ENCODE measurements at places on chromosomes 6 and 20.

GRCh38 chr6:119037941-119038623, 40.4 kb downstream of the FAM184A start:
- DNase-seq: no peak

DNA sequence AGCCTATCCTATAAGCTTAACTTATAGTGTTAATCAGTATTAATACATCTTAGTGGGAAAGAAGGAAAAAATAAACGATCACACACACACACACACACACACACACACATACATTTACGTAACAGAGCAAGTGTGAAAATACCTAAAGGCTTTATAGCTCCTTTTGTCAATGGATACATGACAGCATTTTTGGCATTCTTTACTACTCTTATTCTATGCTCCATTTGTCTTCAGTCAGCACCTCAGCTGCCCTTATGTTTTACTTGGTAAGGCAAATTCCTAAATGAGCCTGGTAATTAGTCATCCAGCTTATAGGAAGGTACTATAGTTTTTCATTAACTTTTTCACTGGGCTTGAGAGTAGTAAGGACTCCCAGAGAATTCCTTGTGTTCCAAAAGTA, 25.1 kb upstream of the SLC17A3 start:
- no peak for DNase-seq

- DNase-seq: no peak
Observed at GRCh38 chr6:102525336-102525735, 1131.8 kb downstream of the GRIK2 start.

DNA sequence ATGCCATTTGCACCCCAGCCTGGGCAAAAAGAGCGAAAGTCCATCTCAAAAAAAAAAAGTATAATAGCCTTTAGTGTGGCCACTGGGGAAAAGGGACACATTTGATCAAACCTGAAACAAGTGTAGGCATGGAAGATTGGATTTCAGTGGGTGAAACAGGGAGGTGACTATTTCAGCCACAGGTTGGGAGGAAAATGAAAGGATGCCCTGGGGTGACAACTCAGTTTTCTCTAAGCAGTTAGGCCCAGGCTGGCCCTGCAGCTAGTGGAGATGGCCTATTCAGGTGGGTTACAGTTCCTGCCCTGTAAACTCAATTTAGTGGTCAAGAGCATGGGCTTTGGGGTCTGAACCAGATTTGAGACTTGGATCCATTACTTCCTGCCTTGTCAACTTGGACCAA, 36.4 kb downstream of the SPATA2 start:
- no peak for DNase-seq

GRCh38 chr20:58130581-58130980, 97.9 kb downstream of the ANKRD60 start:
- no peak for DNase-seq

GRCh38 chr6:16316741-16317251, 78.4 kb downstream of the GMPR start:
- DNase-seq: no peak

DNA sequence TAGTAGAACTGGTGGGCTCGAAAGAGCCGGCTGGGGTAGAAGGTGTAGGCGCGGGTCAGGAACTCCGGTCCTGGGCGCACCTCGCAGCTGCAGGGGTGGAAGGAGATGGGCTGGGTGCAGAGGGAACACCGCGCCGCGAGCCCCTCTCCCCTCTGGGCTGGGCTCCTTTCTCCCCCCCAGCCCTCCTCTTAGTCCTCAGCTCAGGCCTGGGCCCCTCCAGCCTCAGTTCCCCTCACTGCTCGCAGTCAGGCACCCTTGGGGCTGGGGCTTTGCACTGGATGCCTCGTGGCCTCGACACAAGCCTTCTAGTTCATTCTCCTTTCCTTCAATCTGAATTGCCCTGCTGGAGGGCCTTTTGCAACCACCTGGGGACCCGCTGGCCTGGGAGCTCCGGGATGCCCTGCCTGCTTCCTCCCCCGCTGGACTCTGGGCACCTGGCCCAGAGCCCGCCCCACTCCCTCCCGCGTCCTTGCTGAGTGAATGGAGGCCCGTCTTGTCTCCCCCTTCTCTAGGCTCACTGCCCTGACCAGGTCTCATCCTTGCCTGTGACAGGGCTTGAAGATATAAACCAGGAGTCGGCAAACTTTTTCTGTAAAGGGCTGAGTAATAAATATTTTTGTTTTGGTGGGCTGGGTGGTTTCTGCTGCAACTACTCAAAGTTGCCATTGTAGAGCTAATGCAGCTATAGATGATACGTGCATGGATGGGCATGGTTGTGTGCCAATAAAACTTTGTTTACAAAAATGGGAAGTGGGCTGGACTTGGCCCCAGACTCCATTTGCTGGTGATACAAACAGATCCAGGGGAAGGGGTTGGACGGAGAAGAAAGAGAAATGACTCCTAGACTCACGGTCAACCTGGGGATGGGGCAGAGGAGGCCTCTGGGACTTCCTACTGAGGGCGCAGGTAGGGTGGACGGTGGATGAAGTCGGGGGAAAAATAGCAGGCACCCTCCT, 47.3 kb downstream of the APCDD1L start:
- DNase-seq: peak; percentile 38

DNA sequence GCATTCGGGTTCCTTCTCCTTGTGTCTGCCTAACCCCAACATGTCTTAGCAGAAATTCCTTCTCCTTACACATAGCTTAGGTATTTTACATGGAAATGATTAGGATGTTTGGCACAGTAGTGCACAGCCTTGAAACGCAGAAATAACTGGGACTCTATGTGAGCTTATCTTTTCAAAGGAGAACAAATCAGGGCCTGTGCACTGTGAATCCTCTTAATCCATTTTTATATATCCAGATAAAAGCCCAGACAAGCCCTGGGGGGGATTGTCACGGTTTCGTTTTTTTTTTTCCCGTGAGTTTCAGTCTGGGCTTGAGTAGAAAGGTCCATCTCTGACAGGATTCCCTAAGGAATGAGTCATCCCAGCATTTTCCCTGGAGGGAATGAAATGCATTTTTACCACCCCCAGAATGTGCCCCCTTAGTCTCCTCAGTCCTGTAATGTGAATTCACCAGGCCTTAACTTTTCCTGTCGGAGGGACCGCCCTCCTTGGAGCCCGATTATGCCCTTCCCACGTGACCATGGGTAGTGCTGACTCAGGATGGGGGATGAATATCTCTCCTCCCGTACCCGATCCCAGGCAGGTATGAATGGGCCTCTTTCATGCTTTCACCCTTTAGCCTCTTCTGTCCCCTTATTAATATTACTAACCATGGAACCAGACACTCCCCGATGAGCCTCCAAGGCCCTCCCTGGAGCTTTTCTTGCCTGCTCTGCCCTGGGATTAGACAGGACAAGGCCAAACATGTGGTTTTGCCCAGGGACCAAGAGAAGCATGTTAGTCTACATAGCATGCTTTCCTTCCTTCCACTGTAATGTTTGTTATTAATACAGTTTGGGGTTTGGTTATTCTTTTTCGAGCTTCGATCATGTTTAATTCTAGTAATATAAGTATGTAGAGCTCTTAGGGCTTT, 23.9 kb upstream of the NAA20 start:
- DNase-seq: peak; percentile 96

- no peak for DNase-seq
Observed at GRCh38 chr20:63402181-63402859, 41.2 kb upstream of the CHRNA4 start.

GRCh38 chr6:148693882-148694484, 52.8 kb upstream of the UST start:
- DNase-seq: no peak

- DNase-seq: no peak
Observed at GRCh38 chr20:38224531-38224930, 36.0 kb downstream of the KIAA1755 start.

All from amniotic epithelial cell (primary cell).